ENCODE measurements at places on chromosomes 12 and 14.

- DNase-seq = no peak
Measured at GRCh38 chr12:16384732-16385131, 37.3 kb downstream of the MGST1 start.

DNA sequence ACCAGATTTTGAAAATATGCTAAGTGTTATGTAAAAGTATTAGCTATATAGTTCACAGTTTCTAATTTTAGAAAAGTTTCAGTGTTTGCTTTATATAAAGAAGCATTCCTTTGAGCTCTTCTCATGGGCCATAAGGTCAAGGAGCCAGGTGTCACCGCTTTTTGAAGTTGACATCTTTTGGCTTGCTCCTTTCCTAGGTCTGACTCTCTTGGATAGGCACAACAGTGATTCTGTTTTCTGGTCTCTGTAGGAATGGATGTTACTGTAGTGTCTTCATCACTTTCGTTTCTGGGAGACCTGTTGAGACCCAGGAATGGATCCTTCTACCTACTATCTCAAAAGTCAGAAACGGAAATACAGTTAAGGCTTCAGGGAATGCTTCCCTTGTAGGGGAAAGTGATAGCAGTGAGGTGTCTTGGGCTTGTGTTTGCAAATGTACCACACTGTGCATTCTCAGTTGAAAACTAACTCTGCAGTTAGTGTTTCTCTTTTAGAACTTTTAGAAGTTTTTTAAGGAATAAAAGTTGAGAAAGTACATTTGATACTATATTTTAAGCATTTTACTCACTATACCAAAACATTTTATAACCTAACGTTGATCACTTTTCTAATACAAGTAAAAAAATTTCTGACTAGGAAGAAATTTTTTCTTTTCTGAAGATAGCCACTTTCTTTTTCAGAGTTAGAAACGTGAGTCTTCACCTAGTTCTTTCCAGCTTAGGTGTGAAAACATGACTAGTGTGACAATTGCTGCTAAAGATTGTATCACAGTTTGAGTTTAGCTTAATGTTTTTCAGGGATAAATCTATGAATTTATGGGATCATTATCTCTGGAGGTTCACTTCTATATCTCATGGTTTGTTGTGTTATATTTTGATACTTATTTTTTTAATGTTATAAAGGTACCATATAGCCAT is 20.8 kb downstream of the VRK1 start:
- no peak for DNase-seq

GRCh38 chr12:49947593-49948226 is 2.8 kb upstream of the AQP2 start:
- no peak for DNase-seq

DNA sequence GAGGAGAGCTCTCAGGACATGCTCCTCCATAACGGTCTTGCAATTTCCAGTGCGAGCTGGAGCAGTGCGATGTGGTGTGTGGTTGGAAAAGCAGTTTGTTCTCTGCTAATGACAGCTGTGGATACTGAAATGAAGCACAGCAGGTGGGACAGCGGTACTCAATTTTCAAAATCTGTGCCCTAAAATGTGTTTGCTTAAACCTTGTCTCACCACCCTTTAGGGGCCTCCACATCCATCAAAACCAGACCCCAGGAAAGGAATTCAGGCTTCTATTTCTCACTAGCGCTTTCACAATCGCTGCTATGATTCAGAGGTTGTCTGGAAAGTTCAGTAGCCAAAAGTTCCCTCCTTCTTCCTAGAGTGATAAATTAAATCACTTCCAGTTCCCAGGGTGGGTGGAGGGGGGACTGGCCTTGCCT is 440.8 kb downstream of the EGLN3 start:
- no peak for DNase-seq
